AML-193 (cell line): ENCODE measurements at places on chromosomes 12 and 14.

DNA sequence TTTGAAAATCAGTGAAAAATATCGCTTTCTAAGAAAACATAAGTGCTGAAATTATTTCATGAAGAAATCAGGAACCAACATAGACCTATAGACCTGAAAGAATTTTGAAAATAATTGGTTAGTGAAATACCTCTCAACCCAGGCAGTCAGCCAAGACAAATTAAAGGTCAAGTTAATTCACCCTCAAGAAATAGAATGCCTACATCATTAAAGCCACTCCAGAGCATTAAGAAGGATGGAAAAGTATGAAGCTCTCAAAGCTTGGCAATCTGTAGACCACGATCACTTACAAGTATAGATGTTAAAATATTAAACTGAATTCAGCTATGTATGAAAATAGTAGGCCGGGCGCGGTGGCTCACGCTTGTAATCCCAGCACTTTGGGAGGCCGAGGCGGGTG is 48.3 kb downstream of the SFSWAP start:
- DNase-seq = no peak

DNA sequence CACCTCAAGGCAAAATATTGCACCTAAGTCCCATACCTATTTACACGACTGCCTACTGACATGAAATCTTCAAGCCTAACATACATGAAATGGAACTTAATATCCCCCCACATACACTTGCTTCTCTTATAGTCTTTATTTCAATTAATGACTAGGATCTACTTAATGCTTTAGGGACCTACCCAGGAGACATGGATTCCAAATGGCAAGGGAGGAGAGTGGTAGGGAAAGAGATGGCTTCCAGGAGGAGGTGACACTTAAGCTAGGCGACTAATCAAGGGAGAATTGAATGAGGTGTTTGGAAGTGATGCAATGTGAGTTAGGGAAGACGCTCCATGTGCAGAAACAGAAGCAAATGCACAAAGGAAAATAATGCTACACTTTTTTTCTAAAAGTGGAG is 9.7 kb upstream of the PPP1R12A start:
- no peak for DNase-seq

DNA sequence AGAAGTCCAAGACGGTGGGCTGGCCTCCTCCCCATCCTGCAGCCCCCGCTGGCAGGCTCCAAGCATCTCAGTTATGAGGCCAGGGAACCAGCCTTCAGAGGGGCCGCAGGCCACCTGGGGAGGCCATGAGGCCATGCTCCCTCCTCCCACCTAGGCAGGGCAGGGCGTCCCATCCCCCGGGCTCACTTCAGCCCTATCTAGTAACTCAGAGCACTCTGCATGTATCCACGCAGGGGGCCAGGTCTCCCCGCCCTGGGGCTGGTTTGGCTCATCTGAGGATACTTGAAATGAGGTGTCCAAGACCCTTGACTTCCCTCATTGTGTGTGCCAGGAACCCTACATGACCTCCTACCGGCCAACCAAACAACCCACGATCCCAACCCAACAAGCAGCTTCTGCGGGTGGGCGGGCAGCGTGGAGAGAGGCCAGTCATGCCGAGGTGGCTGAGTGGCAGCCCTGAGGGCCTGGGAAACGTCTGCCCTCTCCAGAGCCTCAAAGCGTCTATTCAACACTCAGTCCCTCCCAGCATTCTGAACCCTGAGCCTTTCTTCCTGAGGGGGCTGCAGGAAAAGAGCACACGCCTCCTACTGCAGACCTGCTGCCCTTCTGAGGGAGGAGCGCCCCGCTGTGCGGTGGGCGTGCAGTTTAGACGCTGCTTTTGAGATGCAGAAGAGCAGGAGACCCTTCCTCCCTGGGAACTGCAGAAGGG is 16.8 kb downstream of the ISCA2 start:
- DNase-seq = no peak

DNA sequence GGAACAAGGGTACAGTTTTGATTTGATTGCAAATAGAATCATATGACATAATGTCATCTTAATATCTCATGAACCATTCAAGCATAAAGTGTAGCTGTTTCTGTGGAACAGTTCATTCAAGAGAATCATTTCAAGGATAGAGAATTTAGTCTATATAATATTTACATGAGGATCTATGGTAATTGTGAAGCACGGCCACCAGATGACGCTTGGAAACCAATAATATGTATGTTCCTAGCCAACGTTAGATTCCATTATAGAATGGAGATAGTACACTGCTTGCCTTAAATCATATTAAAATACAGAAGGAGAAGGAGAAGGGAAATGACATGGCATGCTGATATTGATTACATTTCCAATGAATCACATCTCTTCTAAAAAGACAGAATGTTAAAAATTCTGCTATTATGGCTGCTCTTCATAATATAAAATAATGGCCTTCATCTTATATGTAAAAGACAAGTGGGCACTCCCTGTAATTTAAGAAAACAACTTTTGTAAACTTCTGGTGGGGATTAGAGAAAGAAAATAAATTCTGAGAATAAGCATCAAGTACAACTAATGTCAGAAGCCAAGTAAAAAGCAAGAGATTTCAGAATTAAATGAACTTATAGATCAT is 351.0 kb downstream of the NAV3 start:
- DNase-seq = no peak

DNA sequence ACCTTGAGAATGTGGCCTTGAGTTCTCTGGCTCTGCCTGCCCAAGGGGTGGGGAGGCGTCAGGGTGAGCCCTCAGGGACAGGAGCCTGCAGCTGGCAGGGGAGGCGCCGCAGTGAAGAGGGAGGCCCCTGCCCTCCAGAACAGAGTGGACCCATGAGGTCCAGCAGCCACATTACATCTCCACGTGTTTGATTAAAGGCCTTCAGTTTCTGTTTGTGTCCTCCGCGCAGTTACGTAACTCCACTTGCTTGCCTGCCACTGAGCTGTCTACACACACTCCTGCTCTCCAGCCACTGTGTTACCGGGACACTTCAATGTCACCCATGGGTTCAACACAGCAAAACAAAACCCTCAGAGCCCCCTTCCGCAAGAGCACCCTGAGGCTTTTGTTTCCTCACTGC is 70.4 kb downstream of the CHGA start:
- DNase-seq = no peak

- no peak for DNase-seq
Observed at GRCh38 chr14:99324291-99324690, 52.3 kb upstream of the BCL11B start.

DNA sequence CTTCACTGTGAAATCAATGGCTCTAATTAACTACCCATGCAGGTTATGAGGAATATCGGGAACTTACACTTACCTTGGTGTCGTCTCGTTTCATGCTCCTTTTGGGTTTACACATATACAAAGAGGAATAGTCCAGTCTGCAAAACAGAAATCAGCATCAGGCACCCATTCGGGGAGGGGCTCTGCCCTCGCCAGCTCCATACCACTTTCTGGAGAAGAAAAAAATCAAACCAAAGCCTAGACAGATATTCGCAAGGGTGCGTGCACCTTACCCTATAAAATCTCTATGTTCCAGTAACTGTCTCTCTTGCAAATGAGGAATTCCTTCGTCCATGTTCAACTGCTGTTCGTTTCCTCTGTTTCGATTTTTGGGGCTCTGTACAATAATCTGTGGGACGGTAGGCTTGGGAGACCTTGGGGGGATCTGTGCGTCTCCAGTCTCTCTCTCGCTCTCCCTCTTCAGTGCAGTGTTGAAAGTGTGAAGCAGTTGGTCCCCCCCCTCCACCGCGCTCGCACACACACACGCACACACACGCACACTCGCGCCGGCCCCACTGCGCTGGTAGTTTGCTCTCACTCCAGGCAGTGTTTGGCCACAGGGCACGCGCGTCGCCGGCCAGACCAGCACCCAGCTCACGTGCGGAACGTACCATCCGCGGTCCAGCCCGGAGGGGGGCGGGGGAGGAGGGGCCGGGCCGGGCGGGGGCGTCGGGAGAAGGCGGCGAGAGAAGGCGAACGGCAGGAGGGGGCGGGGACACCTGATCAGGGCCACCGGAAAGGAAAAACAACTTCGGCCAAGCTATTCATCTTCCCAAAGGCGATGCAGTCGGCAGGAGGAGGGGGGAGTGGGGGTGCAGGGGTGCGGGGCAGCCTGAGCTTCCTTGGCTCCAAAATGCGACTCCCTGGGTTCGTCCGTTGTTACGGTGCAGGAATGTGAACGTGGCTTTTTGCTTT is at the start of gene BHLHE41:
Gene BHLHE41, minus strand, starts transcription at position 592 of the 954 bp plus-strand sequence. Its CDS starts 258 bp downstream, at position 334.
- no peak for DNase-seq

DNA sequence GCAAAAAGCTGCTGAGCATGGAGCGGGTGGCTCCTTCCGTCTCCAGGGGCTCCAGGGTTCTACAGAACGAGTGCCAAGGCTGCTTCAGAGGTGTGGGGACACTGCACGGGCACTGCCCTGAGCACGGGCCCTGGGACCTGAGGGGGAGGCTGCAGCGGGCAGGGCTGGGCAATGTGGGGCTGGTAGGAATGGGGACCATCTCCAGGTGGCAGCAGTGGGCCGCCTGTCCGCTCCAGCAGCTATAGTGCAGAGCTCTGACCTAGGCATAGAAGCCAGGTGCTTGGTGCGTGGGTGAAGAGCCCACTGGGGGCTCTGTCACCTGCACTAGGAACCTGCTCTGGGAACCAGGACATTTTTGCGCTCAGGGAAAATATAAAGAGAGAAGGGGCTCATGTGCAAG is 22.3 kb downstream of the HDAC7 start:
- DNase-seq = no peak

- no peak for DNase-seq
Observed at GRCh38 chr14:35353409-35354172, 51.0 kb downstream of the NFKBIA start.

- no peak for DNase-seq
Observed at GRCh38 chr14:105919458-105920150, 393.2 kb downstream of the TMEM121 start.

GRCh38 chr12:39341179-39341578 is 101.7 kb downstream of the KIF21A start:
- no peak for DNase-seq

- DNase-seq = no peak
Observed at GRCh38 chr14:57259672-57260071, 9.0 kb downstream of the EXOC5 start.

DNA sequence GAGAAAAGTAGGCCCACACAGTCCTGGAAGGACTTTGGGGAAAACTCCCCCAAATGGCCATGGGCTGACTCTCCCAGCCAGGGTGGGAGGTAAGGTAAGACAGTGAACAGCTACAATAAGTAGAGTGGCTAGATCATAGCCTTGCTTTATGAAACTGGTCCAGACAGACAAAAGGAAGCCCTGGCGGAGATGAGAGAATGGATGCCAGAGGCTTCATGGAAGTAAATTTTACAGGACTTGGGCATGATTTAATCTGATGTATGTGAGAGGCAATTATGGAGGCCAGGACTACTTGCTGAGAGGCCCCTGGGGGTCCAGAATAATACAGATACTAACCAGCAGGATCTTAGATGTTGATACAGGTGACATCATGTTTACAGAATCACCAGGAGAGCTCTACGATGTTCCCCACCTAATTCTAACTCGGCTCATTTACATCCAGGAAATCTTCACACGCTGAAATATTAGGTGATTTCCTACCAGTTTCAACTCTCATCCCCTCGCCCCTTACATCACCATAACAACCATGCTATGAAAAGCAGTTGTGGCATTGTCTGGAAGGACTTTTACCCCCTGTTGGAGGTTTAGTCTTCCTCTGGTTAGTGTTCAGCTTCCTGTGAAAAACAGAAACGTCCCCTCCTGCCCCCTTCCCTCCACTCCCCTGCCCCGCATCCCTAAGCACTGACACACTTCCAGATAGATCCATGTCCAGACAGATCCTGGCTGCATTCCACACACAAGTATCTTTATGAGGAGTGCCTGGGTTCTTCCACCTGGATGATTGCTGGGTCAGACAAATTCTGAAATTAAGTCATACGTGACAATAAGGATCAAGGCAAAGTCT is 39.5 kb upstream of the NT5DC3 start:
- no peak for DNase-seq

- no peak for DNase-seq
Observed at GRCh38 chr12:105040476-105040875, 43.8 kb downstream of the ALDH1L2 start.

- DNase-seq = no peak
Observed at GRCh38 chr14:101176535-101177205, 273.1 kb upstream of the RTL1 start.

DNA sequence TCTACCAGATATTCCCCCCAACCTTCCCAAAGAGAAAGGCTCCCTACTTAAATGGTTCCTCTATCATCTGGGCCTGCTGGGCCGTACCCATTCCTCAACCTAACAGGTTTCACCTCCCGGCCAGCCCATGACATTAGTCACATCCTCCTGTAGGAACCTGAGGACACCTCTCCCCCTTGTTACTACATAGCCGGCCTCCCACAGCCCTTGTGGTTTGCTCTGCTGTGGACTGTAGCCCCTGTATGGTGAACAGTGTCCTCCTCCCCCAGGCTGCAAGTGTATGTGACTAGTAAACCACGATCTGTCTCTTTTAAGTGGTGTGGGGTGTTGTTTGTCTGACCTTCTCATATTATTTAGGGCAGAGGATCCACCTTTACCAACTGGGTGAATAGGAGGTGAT is 371.7 kb downstream of the RGS6 start:
- DNase-seq = no peak

DNA sequence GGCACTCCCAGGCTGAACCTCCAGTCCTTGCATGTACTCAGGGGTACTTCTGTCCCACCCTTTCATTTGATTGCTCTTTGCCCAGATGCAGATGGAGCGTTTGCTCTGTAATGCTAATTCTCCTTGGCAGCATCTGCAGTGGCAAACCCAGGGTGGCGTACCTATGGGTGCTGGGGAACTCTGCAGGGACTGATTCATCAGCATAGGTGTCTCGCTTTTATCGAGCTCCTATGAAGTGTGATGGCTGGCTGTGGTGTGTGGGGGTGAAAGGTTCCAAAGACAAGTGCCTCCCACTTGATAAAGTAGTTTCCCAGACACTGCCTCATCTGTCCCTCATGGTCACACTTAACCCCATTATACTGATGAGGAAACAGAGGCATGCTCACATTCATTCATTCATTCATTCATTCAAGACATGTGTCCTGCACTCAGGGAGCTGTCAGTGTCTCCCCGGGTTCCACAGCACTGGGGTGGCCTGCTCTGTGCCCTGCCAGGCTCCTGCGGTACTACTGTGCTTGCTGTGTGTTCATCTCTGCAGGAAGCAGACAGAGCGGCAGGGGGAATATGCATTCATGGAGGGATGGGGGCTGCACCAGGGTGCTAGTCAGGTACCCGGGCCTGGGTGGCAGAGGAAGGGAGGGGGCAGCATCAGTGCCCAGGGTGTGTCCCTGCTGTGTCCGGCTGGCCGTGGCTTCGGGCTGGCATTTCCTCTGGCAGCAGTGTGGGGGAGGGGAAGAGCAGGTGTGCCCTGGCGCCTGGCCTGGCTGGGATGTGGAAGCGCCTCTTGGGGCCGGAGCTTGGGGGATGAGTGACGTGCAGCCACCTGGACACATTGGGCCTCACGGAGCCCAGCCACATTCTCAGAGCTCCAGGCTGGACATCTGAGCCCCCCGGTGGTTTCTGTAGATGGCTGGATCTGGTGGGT is 110.9 kb downstream of the TSPAN9 start:
- no peak for DNase-seq

GRCh38 chr12:56358836-56359532 is 923 bp downstream of the STAT2 start:
- peak; percentile 51 for DNase-seq

- DNase-seq = no peak
Observed at GRCh38 chr12:21819678-21820077, 45.2 kb upstream of the KCNJ8 start.
